Activated effector memory CD4-positive, alpha-beta T cell treated with Interleukin-2 at 50 U/mL for 16 hours (primary cell): ENCODE measurements at places on chromosomes 12 and 14.

- DNase-seq = no peak
Observed at GRCh38 chr12:94488463-94488862, 28.8 kb upstream of the CEP83 start.

- DNase-seq = no peak
Observed at GRCh38 chr12:96982671-96983070, 75.6 kb downstream of the NEDD1 start.

DNA sequence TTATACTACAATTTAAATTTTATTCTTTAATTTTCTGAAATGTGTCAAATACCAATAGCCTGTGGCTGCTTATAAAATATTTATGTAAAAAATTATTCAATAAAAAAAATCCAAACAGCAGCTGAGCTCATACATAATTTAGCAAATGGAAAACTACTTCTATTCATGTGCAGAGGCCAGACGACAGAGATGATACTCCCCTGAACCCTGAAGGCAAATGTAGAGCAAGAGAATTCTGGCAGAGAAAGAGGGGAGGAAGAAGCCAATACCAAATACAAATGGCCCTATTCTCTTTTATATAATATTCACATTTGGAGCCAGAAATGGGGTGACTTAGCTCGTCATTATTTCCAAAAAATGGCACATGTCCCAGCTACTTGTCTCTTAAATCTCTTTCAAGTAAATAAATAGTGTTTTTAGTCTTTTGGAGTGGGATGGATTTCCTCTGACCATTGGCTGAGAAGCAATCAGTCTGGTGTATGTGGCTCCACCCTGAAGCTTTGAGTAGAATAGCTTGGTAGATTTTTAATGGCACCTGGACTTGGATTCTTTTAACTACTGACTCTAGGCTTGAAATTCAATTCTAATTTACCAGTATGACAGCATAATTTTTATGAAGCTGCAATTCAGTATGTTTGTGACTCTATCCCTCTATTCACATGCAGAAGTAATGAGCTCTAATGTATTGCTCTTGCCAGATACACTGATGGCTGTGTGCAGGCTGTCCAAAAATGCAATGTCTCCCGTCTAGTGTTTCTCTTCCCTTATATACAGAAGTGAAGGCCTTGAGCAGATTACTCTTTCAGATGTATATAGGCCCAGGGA lies 113.4 kb upstream of the SCAF11 start:
- DNase-seq = no peak

DNA sequence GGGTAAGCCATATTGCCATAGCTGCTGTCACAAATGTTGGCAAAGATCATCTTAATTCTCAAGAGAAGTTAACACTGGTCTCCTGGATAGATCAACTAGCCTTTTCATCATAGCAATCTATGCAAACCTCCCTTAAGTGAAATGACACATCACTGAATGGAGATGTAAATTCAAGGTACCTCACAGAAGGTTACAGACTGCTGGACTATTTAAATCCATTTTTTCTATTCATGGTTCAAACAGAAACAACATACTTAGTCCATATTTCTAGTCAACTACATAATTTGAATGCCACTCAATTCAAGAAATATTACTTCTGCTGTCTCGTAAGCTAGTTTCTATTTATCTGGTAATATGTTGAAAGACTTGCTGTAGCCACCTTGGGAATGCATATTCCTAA lies 748.3 kb downstream of the C12orf50 start:
- DNase-seq = no peak

DNA sequence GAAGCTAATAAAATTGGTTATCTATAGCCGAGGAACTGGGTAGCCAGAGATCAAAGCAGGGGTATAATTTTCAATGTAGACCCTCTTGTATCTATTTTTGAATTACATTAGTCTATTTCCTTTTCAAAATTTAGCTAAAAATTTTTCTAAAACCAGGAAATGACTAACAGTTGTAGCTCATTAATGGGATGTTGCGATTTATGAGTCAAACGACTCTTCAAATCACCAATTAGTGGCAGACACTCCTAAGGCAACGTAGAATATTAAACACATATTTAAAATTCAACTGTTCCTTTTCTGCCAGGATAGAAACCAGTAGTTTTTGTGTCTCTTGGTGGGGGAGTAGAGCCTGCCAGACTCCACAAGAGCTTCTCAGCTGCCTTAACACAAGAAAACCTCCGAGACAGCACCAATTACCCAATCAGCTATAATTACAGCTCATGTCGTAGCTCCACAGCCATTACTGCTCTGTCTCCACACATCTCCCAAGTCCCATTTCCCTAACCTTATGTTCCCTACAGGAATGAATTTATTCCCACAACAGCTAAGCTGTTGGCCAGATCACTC lies 26.9 kb downstream of the GCN1 start:
- no peak for DNase-seq

DNA sequence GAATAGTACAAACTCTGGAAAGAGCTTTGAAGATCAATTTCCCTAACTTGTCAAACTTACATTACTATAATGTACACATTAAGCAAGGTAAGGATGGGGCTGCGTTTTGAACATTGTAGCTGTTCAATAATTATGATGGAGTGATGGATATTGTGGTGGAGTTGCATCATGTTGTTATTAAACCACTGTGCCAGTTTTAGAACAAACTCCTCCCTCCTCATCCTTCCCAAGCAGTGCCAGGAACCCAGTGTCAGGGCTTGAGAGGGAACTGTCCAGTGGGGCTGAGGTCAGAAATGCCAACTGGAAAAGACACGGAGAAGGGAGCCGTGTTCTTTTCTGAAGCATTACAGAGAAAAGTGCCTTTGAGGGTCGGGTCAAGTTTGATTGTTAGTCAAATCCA lies 31.9 kb upstream of the PAPOLA start:
- no peak for DNase-seq

DNA sequence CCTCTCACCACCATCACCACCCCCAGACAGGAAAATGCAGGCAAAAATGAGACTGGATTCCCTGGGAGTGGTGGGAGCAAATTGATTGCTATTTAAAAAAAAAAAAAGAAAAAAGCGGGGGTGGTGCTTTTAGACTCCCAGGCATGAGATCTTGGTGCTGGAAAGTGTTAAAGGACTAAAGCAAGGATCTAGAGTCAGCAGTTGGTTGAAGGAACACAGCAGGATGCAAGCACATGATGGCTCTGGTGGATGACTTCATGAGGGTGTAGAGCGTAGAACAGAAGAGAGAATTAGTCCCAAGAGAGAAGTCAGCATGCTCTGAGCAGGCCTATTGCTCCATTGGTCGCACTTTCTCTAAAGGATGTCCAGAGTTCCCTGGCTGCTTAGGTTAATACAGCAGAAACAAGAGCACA lies 183.8 kb upstream of the HMGA2 start:
- DNase-seq = no peak
